ENCODE measurements at places on chromosomes 3 and 15. TPM values are rescaled to one million over a fixed set of nuclear protein-coding genes. Genes with fewer than 3 reads are reported as not detected.

Gene SH3GL3
- 0.18 TPM for total RNA-seq

Gene RBP2
- not detected for total RNA-seq

Gene ADAMTS9
- 5.2 TPM for total RNA-seq

Gene TTLL13
- total RNA-seq: 0.14 TPM

Gene CXCR6
- total RNA-seq: 0.28 TPM

Gene RAD18
- total RNA-seq: 4.3 TPM

Gene TMEM40
- total RNA-seq: not detected

Gene EPHB3
- total RNA-seq: 7.0 TPM

Gene DUOXA1
- not detected for total RNA-seq

Gene IL16
- 1.6 TPM for total RNA-seq

Gene LRRN1
- total RNA-seq: not detected

Data from smooth muscle cell of bladder (primary cell).